ENCODE measurements at places on chromosomes 12 and 14.

DNA sequence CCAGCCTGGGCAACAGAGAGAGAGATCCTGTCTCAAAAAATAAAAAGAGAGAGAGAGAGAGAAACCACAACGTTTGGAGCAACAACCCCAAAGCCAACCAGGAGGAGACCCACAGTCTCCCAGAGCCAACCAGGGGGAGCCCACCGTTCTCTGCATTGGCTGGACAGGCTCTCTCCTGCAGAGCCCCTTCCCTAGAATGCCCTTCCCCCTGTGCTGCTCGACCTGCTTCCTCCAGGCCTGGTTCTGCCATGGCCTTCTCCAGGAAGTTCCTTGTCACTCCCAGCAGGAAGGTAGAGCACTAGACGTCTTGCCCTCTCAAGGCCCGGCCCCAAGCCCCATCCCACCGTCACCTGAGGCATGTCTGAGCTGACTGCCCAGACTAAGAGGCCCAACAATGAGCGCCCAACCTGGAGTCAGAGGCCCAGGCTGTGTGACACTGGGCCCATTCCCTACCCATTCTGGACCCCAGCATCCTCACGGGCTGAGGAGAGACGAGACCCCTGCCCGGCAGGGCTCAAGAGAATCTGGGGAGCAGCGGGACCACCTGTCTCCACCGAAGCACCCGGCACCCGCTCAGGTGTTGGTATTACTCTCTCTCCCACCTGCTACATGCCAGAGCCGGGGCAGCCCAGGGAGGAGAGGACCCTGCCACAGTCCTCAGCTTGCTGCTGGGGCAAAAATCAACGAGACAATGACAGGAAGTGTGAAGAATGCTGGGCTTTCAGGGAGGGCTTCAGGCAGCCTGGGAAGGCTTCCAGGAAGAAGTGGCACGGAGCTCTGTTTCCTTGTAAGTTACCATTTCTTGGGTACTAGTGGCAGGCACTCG is 61.2 kb downstream of the DIO3 start:
- no peak for DNase-seq

DNA sequence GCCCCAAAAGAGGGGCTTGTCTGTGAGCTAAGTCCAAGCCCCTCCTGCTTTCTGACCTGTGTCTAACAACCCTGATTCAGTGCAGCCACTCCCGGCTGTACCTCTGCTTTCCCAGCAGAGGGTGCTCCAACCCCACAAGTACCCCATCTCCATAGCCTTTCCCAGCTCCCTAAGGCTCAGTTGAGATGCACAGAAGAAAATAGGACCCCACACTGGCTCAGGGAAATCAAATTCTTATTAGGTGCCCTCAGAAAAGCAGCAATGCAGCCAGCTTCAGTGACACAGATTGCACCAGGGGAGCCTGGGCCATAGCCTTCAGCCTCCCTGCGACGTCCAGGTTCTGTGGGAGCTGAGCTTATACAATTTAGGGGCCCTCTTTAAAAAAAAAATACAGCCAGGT is 49.9 kb downstream of the LRRC74A start:
- DNase-seq, result peak; percentile 53

DNA sequence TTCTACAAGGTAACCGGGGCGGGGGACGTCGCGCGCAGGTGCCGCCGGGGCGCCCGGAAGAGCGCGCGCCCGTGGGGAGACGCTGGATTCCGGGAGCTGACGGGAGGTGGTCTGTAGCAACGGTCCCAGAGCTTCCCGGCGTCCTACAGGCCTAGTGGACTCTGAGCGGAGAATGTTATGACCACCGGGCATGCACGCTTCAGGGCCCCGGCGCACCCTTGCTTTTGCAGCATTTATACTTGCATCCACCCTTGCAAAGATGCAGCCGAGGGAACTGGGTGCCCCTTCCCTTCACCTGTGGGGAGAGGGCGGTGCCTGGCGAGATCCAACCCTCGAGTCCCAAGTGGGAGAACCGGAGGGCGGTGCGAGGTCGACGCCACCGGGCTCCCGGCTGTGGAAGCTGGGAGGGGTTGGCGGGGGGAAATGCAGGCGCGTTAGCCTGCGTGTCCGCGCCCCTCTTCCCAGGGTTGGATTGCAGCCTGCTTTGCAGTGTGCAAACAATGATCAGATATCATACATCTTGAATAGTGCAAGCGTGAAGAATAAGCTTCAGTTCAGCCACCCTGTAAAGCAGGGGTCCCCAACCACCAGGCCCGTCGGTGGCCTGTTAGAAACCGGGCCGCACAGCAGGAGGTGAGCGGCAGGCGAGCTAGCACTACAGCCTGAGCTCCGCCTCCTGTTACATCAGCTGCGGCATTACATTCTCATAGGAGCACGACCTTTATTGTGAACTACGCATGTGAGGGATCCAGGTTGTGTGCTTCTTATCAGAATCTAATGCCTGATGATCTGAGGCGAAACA is 576 bp downstream of the ERP29 start:
- peak; percentile 14 for DNase-seq

DNA sequence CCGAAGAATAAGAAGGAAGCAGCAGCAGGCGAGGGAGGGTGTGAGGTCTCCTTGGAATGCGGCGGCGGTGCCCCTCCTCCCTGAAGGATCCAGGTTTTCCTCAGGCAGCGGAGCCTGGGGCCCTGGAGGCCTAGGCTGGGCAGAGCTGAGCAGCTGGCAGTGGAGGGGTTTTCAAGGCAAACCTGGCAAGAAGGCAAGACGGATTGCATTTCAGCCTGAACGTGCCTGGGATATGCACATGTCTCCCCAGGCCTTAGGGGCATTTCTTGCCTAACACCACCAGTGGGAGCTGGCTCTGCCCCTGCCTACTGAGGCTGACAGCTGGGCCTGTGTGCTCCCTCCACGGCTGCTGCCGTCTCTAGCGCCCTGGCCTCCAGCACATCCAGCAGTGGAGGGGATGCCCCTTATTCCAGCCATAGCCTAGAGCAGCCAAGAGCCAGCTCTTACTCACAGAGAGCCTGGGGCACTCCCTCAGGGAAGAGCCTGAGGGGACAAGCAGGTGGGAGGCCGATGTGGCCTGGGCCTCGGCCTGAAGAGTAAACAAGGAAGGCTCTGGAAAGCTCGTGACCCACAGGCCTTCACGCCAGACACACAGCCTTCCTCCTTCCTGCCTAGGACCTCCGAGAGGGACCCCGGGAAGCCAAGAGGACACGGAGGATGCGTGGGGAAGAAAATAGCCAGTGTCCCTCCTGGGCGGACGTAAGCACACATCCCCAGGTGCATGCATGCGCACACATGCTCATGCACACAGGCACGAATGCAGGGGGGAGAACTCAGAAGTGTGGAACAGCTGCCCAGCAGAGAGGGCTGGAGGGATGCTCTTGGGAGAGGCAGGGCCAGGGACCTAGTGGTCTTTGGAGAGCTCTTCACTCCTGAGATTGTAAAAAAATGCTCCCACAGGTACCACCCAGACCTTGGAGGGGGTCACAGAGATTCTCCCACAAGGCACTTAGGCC is 23.0 kb upstream of the EIF2B2 start:
- no peak for DNase-seq

DNA sequence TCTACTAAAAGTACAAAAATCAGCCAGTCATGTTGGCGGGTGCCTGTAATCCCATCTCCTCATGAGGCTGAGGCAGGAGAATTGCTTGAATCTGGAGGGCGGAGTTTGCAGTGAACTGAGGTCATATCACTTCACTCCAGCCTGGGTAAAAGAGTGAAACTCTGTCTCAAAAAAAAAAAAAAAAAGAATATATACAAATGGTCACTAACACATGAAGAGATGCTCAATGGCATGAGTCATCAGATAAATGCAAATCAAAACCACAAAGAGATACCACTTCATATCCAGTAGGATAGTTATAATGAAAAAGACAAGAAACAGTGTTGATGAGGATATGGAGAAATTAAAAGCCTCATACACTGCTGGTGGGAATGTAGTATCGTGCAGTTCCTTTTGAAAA is 33.6 kb upstream of the METAP2 start:
- no peak for DNase-seq

DNA sequence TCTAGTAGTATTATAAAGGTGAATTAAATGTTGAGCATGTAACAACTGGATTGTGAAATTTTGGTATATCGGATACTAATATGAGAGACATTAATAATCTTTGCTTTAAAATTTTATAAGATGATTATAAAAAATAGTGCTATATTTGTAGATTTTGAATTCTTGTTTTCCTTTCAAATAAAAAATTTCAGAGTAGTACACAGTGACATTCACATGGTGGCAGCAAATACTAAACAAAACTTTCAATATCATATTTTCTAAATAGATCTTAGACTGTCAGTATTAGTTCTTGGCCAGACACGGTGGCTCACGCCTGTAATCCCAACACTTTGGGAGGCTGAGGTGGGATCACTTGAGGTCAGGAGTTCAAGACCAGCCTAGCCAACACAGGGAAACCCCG is 166.0 kb downstream of the NAV3 start:
- DNase-seq, result no peak

DNA sequence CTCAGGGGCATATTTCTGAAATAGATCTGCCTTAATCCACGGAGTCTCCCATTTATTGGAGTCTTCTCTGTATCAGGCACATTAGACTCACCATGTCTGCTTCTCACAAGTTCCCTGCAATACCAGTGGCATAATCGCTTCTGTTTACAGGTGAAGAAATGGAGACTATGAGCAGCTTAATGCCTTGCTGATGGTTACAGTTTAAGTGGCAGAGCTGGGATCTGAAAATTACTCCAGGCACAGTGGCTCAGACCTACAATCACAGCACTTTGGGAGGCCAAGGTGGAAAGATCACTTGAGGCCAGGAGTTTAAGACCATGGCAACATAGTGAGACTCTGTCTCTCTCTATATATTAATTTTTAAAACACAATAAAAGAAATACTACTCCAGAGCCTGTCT is 7.3 kb upstream of the RIC8B start:
- no peak for DNase-seq

- DNase-seq, result no peak
Measured at GRCh38 chr12:66768293-66768692, 89.4 kb upstream of the GRIP1 start.

DNA sequence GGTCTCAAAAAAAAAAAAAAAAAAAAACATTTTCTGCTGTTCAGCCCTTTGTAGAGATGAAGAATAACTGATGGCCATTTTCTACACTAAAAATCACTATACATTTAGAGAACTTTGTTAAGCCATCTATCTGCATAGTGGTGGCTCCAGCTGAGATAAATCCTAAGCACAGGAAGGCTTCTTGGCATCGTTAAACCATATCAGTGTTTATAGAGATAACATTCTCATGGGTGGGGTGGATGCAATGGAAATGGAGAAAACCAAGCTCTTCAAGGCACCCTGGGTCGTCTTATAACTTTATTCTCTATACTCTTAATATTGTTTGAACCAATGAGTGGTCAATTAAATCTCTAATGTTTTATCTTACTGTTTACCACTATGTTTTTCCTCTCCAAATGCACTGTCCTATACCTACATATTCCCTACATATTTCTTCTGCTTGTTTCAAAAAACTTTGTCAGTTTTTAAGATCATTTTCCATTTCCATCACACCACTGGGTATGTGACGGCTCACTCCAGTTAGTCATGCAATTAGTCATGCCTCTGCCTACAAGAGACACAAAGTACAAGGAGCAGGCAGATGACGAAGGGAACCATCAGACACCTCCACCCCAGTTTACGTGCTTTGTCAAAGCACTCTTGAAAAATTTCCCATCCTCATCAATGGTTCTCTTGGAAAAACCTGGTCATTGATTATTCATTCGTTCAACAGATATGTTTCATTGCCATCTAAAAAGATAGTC is 119.3 kb upstream of the OVCH1 start:
- DNase-seq, result no peak

DNA sequence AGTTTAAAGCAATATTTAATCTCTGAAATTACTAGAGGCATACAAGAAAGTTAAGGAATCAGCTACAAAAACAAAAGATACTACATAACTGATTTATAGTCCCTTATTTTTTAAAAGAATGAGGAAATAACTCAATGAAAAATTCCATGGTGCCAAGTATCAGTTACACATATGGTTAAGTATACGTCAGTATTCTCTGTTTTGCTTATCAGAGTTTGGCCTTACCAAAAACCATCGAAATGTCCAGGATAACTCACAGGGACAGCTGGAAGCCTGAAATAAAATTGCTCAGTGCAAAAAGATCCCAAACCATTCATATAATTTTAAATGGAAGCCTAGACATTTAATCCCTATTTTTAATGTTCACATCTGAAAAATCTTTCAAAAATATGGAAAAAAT is 3.6 kb downstream of the CFL2 start:
- no peak for DNase-seq

DNA sequence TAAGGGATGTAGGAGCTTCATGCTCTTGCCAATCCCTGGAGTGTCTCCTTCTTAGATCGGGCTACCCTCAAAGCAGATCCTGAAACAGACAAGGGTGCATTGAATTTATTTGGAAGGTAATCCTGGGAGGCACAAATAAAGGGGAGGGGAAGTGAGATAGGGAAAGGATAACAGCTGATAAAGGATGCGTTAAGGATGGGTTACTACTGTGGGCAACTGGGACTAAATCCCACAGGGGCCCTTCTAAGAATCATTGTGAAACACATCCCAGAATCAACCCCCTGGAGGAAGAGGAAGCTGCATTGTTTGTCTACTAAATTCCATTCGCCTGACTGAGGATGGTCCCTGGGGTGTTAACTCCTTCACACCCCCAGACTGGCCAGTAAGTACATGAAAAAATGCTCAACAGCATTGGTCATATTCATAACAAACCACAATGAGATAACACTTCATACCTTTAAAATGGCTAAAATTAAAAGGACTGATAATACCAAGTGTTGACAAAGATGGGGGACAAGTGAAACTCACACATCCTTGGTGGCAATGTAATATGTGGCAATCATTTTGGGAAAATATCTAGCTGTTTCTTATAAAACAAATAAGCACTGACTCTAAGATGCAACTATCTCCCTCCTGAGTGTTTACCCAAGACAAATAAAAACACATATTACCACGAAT is 37.0 kb upstream of the CMKLR1 start:
- no peak for DNase-seq

GRCh38 chr12:79537675-79538074 is 153.1 kb downstream of the PAWR start:
- DNase-seq, result no peak

DNA sequence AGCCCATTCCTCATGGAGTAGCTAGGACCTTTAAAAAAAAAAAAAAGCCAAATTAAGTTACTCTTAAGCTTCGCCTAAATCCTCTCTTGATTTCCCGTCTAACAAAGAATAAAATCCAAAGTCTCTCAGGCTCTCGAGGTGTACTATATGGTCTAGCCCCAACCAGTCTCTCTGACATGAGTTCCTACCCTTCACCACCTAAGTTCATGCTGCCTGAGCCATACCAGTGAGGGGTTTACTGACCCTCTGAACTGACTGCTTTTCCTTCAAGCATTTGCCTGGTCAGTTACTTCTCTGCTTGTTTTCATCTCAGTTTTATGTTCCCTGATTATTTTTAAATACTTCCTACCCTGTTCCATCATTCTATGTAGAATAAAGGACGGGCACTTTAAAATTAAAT is 58.2 kb upstream of the KCNMB4 start:
- no peak for DNase-seq

All from left kidney (tissue), 8 donors.